ENCODE measurements at places on chromosomes 6 and 20.

- DNase-seq, result peak; percentile 99
Measured at GRCh38 chr6:112956696-112957535, 609.8 kb downstream of the RFPL4B start.

GRCh38 chr6:102582569-102582968 is 1189.1 kb downstream of the GRIK2 start:
- no peak for DNase-seq

GRCh38 chr6:163645560-163645959 is 231.0 kb downstream of the QKI start:
- no peak for DNase-seq

GRCh38 chr6:18186540-18187250 is 31.5 kb downstream of the KDM1B start:
- DNase-seq, result no peak

- no peak for DNase-seq
Measured at GRCh38 chr6:87118054-87118453, 23.1 kb upstream of the CGA start.

DNA sequence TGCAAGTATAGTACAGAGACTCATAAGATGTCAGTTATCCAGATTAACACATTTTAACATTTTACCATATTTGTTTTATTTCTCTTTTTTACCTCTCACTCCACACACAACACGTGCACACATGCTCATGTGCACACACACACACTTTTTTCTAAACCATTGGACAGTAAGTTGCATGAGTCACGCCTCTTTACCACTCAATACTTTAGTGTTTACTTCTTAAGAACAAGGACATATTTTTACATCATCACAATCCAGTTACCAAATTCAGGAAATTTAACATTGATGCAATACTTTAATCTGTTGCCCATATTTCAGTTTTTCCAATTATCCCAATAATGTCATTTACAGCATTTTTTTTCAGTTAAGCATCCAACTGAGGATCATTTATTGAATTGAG is 109.0 kb downstream of the RIN2 start:
- DNase-seq, result peak; percentile 59

GRCh38 chr6:76862936-76863335 is 600.4 kb downstream of the HTR1B start:
- no peak for DNase-seq

GRCh38 chr6:11525468-11526155 is 11.9 kb upstream of the TMEM170B start:
- peak; percentile 72 for DNase-seq

GRCh38 chr6:111793711-111794111 is 79.5 kb downstream of the FYN start:
- DNase-seq, result no peak

GRCh38 chr6:11552442-11552841 is 14.9 kb downstream of the TMEM170B start:
- no peak for DNase-seq

GRCh38 chr6:54878718-54879117 is 32.1 kb downstream of the FAM83B start:
- DNase-seq, result no peak

DNA sequence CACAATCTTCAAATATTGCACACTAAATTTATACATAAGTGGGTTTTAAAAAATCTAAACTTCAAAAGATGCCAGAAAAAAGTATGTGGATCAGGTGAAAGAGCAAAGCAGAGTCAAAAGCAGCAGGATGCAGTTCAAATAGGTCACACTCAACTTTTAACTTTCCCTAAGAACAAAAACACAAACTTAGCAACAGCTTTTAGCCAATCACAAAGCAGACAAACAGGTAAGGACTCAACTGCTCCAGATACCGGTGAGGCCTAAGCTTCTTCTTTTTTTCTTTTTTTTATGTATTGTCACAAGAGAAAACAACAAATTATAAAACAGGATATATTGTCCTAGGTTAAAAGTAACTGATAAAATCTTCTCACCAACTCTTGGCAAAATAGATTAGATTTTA is 74.7 kb downstream of the SESN1 start:
- DNase-seq, result no peak

DNA sequence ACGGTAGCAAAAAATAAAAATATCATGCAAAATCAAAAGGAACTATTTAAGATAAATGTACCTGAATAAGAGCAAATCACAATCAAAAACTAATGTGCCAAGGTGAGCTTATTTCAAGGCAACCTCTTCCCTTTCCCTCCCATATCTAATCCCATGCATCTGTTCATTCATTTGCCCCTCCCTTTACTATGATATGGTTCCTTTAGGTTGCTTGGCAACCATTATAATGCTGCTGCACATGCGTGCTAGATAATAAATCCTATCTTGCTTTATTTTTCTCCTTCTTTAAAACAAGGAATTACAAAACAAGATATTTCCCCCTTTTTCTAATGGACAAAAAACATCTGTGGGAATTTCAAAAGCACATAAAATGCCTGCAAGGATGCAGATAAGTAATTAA is 318.2 kb upstream of the POU3F2 start:
- DNase-seq, result no peak

DNA sequence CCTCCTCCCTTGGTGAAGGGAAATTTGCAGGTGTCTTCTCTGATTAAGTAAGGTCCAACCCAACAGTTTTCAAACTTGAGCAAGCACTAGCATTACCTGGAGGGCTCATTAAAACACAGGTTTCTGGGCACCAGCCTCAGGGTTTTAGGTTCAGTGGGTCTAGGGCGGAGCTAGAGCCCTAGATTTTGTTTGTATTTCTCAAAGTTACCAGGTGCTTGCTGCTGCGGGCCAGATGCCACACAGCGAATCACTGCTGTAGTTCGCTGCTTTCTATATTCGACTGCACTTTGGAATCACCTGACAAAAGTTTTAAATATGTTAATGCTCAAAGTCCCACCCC is 869 bp downstream of the COL21A1 start:
- DNase-seq, result no peak

GRCh38 chr6:104431096-104431495 is 428.6 kb downstream of the HACE1 start:
- DNase-seq, result no peak

- DNase-seq, result no peak
Measured at GRCh38 chr6:72288592-72288991, 333.3 kb upstream of the KCNQ5 start.

- peak; percentile 41 for DNase-seq
Measured at GRCh38 chr6:43077981-43078511, 1.9 kb downstream of the PTK7 start.

GRCh38 chr6:5730585-5731263 is 276.0 kb downstream of the NRN1 start:
- peak; percentile 32 for DNase-seq

GRCh38 chr20:35030136-35030535 is 62.5 kb downstream of the TRPC4AP start:
- no peak for DNase-seq

DNA sequence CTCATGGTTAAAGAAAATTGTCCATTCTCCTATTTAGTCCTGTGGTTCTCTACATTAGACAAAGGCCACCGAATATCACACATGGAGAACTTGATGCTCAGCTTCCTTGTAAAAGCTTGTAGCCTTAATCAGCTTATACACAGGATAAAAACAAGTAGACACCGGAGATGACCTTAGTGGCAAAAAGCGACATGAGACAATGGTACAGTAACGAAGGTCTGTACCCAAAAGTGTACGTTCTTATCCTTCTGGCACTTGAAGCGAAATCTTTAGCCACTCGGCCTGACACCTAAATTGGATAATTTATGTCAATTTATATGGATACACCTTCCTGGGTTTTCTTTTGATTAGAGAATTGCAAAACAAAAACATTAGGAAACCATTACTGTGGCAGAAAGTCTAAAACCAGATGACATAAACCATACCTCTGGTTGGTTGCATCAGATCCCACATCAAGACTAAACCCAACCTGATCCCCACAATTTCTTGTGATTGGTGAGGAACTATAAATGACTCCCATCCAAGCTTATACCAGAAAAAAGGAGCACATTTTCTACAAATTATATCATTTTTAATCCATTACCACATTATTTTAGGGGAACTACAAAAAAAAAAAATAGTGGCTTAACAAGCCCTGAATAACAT is 6.1 kb downstream of the RBM39 start:
- no peak for DNase-seq

DNA sequence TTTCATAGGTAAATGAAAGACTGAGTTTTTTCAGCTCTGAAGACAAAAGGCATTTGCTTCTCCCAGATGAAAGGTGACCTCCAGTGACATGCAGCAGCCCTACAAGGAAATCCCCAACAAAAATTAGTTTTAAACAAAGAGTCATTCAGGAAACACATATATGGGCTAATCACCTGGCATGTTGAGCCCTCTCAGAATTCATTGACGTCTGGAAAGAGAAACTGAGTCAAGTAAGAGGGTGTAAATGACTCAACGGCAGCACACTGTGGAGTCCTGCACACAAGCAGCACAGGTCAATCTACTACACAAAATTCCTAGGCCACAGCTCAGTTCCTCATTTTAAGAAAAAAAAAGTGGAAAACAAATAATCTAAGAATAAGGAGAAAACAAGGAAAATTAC is 592.3 kb downstream of the EPHA7 start:
- no peak for DNase-seq

DNA sequence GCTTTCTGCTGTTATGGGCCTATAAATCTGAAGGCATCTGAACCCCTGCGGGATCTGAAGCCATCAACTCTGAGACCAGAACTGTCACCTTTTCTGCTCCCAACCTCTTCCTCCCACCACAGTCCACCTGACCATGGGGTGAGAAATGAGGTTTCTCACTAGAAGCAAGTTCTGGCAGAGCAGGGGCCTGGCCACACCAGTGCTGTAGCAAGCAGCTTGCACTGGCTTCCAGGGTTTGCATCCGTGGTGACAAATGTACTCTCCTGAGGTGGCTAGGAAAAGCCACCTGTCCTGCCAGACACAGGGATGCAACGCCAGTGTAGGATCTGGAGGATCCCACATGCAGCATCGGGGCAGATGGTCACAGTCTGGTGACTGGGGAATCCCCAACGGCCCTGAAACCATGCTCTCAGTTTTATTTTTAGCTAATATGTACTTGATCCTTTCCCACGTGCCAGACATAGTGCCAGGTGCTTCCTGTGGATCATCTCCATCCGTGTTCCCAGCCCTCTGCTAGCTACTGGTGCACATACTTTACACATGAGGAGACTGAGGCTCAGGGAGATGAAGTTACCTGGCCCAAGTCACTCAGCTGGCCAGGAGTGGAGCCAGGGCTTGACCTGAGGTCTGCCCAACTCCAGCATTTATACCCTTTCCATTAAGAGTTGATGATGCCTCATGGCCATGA is 122.1 kb upstream of the SPACA1 start:
- no peak for DNase-seq

DNA sequence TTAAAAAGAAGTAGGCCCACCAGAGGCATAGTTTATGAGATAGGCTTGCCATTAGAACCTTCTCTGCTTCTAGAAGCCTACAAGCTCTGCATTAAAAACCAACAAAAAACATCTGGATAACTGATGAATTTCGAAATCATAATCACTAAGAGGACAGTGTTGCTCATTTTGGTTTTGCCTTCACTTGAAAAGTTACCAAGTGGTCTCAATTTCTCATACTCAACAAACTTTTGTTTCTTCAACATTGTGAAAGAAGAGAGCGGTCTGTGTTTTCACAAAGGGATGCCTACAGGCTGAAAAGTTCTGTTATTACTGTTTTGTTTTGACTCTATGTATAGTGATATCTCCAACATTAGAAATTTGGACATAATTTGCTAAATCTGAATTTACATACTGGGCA is 98.9 kb downstream of the PDSS2 start:
- DNase-seq, result peak; percentile 38

GRCh38 chr6:32932132-32932868 is 8.5 kb downstream of the HLA-DMB start:
- peak; percentile 28 for DNase-seq

DNA sequence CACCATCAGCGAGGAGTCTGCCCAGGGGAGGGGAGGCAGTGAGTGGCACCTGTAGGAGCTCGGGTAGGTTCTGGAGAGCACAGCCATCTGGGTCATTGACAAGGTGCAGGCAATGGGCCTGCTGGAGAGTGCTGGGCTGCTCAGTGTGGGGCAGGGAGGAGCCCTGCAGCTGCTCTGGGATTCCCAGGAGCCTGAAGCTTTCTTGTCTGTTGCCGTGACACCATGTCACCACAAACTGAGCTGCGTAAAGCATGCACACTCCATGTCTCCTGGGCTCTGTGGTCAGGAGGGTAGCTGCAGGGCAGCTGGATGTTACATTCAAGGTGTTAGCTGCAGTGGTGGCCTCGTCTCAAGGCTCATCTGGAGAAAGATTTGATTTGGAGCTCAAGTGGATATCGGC is 4.5 kb upstream of the SLC22A1 start:
- DNase-seq, result no peak

DNA sequence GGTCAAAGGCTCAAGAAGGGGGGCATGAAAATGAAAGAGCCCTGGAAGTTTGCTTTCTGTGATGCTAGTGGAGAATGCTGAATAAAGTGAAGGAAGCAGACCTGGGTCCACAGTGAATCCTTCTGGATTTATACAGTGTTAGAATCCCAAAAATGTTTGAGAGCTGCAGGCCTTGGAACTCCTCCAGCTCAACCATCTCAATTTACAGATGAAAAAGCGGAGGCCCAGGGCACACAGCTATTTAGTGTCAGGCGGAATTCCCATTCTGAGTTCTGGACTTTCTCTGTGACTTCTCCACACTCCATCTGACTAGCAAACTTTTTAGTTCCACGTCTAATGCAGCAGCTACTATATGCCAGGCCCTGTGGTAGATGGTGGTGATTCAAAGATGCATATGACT is 1.5 kb upstream of the PRSS35 start:
- DNase-seq, result no peak

- no peak for DNase-seq
Measured at GRCh38 chr6:36826520-36827227, 12.6 kb downstream of the CPNE5 start.

- no peak for DNase-seq
Measured at GRCh38 chr6:169981969-169982368, 230.5 kb downstream of the ERMARD start.

DNA sequence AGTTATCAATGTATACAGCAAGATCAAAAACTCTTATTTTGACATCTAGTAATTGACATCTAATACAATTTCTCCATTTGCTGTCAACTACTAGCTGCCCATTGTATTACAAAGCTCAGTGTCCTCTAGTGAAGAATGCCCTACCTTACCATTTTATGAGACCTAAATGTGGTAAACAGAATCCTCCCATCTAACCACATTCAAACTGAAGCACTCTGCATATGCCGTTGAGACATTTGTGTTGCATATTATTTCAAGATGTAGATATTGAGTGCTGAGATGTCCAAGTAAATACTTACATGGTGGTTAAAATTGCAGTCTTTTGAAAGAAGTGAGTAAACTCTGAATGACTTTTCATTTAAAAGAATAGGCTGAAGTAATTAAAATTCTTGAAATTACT is 597 bp upstream of the GLYATL3 start:
- no peak for DNase-seq

GRCh38 chr6:53257001-53257400 is 91.7 kb downstream of the ELOVL5 start:
- no peak for DNase-seq

- DNase-seq, result peak; percentile 1
Measured at GRCh38 chr6:163147994-163148393, 266.5 kb upstream of the QKI start.

DNA sequence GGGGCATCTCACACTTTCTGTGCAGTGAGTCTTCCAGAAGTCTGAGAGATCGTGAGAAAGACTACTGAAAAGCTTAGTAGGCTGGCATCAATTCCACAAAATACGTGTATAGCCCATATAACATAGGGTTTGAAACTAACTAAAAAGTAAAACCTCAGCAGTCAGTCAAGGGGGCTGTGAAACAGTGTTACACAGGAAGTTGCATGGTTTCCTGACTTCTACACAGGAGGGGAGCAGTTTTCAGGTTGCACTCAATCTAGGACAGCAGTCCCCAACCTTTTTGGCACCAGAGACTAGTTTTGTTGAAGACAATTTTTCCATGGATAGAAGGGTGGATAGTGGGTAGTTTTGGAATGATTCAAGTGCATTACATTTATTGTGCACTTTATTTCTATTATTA is 4.7 kb upstream of the LY86 start:
- no peak for DNase-seq
